Thoracic aorta (tissue), 2 donors: ENCODE measurements at places on chromosomes 13 and 19.
A peak's percentile ranks its signal among the peaks of the same experiment; 100 is the strongest.

DNA sequence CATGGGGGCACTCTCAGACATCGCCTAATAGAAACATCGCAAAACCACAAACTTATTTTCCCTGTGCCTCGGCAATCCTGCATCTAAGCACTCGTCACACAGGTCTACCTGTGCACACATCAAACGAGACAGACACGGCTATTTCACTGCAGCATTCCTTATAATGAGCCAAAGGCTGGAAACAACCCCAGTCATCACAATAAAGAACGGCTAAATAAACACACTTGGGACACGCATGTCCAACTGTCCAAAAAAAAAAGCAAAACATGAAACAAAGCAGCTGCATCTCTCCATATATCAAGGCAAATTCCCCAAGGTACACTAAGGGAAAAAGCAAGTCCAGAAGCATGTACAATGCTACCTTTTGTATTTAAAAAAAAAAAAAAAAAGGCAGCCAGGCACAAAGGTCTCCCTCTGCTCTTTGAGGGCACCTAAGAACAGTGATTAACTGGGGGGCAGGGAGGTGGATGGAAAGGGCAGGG, 27.2 kb upstream of the CCNP start:
- no peaks in the 10 kb centered on the region for H3K4me1 ChIP-seq
- peaks cover 28% of the 10 kb centered on the region for H3K36me3 ChIP-seq
- no peak overlapping the region for H3K4me3 ChIP-seq
- H3K27ac ChIP-seq, result no peak overlapping the region

DNA sequence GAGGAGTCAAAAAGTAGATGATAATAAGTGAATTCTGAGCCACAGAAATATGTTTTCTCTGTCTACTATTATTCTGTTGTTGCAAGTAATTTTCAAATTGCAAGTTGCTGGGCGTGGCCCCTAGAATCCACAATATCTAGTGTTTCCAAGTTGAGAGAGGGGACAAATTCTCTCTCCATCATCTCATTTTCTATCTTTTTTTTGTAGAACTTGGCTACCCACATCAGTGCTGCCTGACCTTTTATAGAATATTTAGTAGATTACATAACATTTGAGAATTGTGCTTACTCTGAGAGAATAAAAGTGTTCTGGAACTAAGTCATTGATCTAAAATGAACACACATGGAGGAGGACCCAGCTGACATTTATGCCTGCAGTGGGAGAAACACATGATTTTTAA, 110.9 kb upstream of the CSNK1A1L start:
- H3K27me3 ChIP-seq, result no peaks in the 10 kb centered on the region
- no peaks in the 10 kb centered on the region for H3K36me3 ChIP-seq
- H3K4me1 ChIP-seq, result no peaks in the 10 kb centered on the region
- no peak for DNase-seq
- H3K4me3 ChIP-seq, result no peak overlapping the region

- H3K27ac ChIP-seq, result no peak overlapping the region
- peak overlapping the region; percentile 38 for H3K4me3 ChIP-seq
- no peaks in the 10 kb centered on the region for H3K4me1 ChIP-seq
- DNase-seq, result no peak
- no peaks in the 10 kb centered on the region for H3K27me3 ChIP-seq
These were observed 10.6 kb downstream of the DCAF15 start for GRCh38 chr19:13962699-13963602.

- DNase-seq, result no peak
- no peak overlapping the region for H3K4me3 ChIP-seq
- no peaks in the 10 kb centered on the region for H3K4me1 ChIP-seq
- no peaks in the 10 kb centered on the region for H3K27me3 ChIP-seq
- H3K27ac ChIP-seq, result no peak overlapping the region
These were observed 15.9 kb upstream of the PAK4 start for GRCh38 chr19:39109641-39110040.

GRCh38 chr13:26480246-26480855, 77.1 kb upstream of the WASF3 start:
- H3K4me3 ChIP-seq, result no peak overlapping the region
- no peaks in the 10 kb centered on the region for H3K36me3 ChIP-seq
- no peaks in the 10 kb centered on the region for H3K4me1 ChIP-seq

GRCh38 chr13:25733001-25733491, 318.8 kb downstream of the SHISA2 start:
- H3K4me3 ChIP-seq, result no peak overlapping the region
- DNase-seq, result no peak
- no peak overlapping the region for H3K27ac ChIP-seq
- no peaks in the 10 kb centered on the region for H3K27me3 ChIP-seq

DNA sequence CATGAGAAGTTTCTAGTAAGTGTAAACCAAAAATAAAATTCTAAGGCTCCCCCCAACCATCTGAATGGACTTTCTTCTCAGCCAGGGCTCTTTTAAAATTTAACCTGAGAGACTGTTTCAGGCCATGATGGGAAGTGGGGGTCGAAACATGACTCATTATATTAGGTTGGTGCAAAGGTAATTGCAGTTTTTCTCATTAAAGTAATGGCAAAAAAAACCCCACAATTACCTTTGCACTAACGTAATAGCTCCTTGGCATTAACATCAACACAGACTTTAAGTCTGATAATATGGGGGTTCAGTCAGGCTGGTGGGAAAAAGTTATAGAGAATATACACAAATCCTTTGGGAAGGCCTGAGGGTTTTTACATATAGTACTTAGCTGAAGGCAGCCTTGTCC, 9.4 kb upstream of the SPART start:
- H3K27ac ChIP-seq, result no peak overlapping the region
- no peak overlapping the region for H3K4me3 ChIP-seq
- H3K36me3 ChIP-seq, result no peaks in the 10 kb centered on the region
- no peaks in the 10 kb centered on the region for H3K27me3 ChIP-seq
- no peak for DNase-seq

DNA sequence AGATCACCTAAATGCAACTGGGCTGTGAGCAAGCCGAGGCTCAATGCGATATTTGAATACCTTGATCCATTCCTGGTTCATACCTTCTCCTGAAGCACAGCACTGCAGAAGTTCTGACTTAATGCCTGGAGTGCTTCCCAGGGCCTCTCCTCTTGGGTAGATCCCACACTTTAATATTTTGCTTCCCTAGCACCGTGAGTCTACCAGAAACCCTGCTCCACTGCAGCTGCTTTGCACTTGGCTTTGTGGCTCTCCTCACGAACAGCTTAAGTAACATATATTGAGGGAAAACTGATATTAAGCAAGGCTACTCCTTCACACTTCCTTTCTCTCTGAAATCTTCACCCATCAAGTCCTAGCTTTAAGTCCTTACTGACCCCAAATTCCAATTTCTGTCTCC, 51.6 kb upstream of the C13orf42 start:
- no peaks in the 10 kb centered on the region for H3K36me3 ChIP-seq
- no peak overlapping the region for H3K27ac ChIP-seq
- no peak overlapping the region for H3K4me3 ChIP-seq
- no peaks in the 10 kb centered on the region for H3K4me1 ChIP-seq
- DNase-seq, result no peak

GRCh38 chr13:110270507-110270906, 36.5 kb downstream of the COL4A1 start:
- no peaks in the 10 kb centered on the region for H3K36me3 ChIP-seq
- no peak for DNase-seq
- no peaks in the 10 kb centered on the region for H3K27me3 ChIP-seq
- H3K4me1 ChIP-seq, result peaks cover 50% of the 10 kb centered on the region

DNA sequence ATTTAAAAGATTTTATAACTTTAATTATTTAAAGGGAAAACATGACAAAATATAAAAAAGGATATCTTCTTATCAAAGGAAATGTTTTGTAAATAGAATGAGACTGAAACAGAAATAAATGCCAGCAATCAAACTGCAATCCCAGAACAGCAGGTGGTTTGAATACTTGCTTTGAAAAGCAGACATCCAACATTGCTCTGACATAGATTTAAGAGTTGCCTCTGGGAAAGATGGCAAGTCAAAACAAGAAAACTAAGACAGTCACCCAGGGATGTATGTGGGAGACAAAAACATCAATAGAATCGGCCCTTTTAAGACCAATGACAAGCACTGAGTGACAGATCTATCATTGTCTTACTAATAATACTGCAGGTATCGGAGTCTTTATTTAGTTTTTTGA, 789.7 kb upstream of the GPC6 start:
- no peaks in the 10 kb centered on the region for H3K4me1 ChIP-seq
- no peak for DNase-seq
- no peaks in the 10 kb centered on the region for H3K27me3 ChIP-seq
- no peaks in the 10 kb centered on the region for H3K36me3 ChIP-seq
- H3K4me3 ChIP-seq, result no peak overlapping the region

DNA sequence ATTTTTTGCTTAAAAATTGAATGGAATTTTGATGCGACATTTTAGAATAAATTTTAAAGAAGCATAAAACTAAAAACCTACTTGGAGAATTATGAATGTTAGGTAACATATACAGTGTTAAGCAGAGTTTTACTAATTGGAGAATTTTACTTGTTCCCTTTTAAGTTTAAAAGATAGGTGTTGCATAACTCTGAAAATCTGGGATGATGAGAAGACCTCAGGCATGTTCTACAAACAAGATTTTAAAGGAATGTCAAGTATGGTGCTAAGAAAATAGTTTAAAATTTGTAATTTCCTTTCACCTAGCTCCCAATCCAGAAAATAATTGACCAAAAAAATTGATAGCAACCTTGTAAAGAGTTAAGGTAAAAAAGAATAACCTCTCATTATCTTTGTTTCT, 135.8 kb downstream of the RFC3 start:
- no peaks in the 10 kb centered on the region for H3K27me3 ChIP-seq
- H3K36me3 ChIP-seq, result no peaks in the 10 kb centered on the region
- H3K4me1 ChIP-seq, result no peaks in the 10 kb centered on the region
- H3K27ac ChIP-seq, result no peak overlapping the region
- no peak overlapping the region for H3K4me3 ChIP-seq

GRCh38 chr13:50366488-50367174, 351.4 kb downstream of the KCNRG start:
- no peak for DNase-seq
- H3K4me1 ChIP-seq, result no peaks in the 10 kb centered on the region
- H3K4me3 ChIP-seq, result peak overlapping the region; percentile 60
- no peaks in the 10 kb centered on the region for H3K36me3 ChIP-seq
- peak overlapping the region; percentile 1 for H3K27ac ChIP-seq
- no peaks in the 10 kb centered on the region for H3K27me3 ChIP-seq

DNA sequence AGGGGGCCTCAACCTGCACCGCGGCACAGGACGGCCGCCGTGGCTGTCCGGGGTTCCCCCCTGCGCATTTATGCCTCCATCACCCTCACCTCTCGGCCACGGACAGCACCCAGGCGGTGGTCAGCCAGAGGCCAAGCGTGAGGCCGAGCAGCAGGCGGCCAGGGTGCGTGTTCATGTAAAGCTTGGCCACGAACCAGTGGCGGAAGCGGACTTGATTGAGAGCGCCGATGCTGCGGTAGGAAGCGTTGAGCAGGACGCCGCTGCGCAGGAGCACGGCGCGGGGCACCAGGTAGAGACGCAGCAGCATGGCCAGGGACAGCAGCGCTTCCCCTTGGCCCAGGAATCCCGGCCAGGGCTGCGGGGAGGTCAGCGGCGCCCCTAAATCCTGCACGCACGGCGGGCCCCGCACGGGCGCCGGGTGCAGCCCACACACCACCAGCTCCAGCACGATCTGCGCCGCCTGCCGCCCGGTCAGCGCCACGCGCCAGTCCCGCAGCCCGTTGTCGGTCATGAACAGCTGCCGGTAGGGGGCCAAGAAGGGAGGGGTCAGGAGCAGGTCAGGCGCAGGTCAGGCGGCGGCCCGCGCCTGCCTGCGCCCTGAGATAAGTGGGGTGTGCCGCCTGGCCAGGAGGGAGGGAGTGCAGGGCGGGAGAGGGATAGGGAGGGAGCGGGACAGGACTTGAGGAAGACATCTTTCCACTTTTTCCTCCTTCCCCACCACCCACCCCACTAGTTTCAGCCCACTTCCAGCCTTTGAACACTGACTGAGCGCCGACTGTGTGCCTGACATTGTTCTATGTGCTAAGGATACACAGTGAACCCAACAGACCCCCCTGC, 6.5 kb downstream of the KCNN4 start:
- peak overlapping the region; percentile 55 for H3K4me3 ChIP-seq

- H3K27ac ChIP-seq, result no peak overlapping the region
- peaks cover 64% of the 10 kb centered on the region for H3K36me3 ChIP-seq
- H3K4me1 ChIP-seq, result no peaks in the 10 kb centered on the region
- DNase-seq, result no peak
- H3K27me3 ChIP-seq, result no peaks in the 10 kb centered on the region
These were observed 25.8 kb downstream of the LDLR start for GRCh38 chr19:11115042-11115441.

- H3K4me3 ChIP-seq, result peak overlapping the region; percentile 55
- no peaks in the 10 kb centered on the region for H3K36me3 ChIP-seq
- H3K4me1 ChIP-seq, result peaks cover 4% of the 10 kb centered on the region
These were observed 703 bp upstream of the CILP2 start for GRCh38 chr19:19537075-19538048.

DNA sequence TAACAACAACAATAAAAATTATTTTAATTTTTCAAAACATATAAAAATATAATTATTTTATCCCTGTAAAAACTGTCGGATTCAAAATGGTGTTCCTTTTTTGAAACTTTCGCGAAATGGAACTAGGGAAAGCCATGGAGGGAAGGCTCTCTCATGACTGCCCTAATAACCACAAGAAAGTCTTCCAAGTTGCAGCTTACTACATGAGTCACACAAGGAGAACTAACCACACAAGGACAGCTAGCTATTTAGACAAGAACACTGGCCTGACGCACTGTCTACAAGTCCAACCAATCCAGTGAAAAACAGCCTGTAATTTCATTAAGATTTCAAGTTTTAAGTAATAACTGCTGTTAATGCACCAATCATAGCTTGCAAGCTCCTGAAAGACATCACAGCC, 319.2 kb upstream of the PCDH9 start:
- no peaks in the 10 kb centered on the region for H3K36me3 ChIP-seq
- no peaks in the 10 kb centered on the region for H3K27me3 ChIP-seq
- no peak for DNase-seq
- H3K27ac ChIP-seq, result no peak overlapping the region
- H3K4me3 ChIP-seq, result no peak overlapping the region

DNA sequence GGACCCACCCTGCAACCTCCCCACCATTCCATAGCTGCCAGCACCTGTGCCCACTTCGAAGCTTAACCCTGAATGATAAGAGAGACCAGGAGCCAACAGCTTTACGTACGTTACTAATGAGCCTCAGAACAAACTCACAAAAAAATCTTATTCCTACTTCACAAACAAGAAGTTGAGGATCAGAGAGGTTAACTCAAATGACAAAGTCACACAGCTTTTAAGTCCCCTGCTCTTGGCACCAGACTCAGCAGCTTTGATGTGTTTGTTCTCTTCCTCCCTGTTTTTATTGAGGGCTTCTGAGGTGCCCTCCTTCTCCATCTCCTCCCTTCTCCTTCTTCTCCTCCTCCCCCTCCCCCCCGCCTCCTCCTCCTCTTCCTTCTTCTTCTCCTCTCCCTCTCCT, 115.4 kb downstream of the ZDHHC20 start:
- no peaks in the 10 kb centered on the region for H3K27me3 ChIP-seq
- no peaks in the 10 kb centered on the region for H3K4me1 ChIP-seq
- H3K4me3 ChIP-seq, result no peak overlapping the region
- H3K36me3 ChIP-seq, result no peaks in the 10 kb centered on the region

DNA sequence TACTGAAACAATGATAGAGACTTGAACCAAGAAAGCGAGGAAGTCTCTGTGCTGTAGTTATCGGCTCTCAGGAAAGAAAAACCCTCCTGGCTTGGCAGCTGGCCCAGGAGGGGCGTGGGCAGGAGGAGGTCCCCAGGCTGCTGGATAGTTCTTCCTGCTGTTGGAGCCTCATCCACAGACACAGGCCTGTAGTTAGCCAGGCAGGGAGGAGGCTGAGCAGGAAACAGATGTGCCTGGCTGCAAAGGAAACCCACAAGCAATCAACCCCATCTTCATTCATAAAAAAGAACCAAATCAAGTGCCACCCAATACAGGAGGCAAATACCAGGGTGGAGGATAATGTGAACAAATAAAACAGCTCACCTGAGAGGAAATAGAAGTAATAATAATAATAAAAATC, 86.2 kb downstream of the IRS2 start:
- no peaks in the 10 kb centered on the region for H3K36me3 ChIP-seq
- H3K4me1 ChIP-seq, result peaks cover 3% of the 10 kb centered on the region
